Ecto neural progenitor cell (in vitro differentiated cells): ENCODE measurements at places on chromosomes 12 and 14.

DNA sequence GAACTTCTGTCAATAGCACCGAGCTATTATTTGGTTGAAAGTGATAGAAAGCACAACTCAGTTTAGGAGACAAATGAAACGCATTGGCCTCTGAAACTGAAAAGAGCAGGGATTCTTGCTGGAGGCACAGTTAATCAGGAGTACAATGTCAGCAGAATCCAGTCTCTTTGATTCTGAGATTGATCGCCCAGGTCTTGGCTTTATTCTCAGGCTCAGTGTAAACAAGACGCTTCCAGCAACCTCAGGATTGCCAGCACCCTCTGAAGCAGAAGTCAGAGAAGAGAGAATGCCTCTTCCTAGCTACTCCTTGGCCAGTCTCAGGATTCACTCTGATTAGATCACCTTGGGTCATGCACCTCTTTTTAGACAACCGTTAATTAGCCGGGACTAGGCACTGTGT is 11.8 kb upstream of the OTUB2 start:
- no peak for DNase-seq

DNA sequence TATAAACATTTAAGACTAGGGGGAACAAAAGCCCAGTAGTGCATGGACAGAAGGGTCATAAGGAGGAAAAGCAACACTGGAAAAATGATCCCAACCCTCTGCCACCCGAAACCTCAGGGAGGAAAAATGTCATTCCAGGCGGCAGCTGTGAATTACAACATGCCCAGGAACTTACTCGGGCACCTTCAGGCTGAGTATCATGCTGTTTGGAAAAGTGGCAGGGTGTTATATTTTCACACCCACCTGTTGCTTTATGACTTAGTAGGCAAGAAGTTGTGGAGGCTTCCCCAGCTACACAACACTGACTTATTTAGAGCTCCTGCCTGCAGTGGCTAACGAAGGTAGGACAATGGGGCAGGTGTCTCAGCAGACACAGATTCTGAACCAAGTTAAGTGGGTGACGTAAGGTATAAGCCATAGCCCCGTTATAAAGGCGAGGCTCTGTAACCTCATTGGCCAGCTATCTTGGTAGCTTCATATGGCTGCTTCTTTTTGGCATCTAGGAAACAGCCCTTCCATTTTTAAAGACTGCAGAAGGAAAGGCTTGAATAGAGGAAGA is 96.1 kb upstream of the IFNG-AS1 start:
- DNase-seq, result no peak

- no peak for DNase-seq
Measured at GRCh38 chr12:51430196-51430895, 5.7 kb downstream of the SLC4A8 start.

DNA sequence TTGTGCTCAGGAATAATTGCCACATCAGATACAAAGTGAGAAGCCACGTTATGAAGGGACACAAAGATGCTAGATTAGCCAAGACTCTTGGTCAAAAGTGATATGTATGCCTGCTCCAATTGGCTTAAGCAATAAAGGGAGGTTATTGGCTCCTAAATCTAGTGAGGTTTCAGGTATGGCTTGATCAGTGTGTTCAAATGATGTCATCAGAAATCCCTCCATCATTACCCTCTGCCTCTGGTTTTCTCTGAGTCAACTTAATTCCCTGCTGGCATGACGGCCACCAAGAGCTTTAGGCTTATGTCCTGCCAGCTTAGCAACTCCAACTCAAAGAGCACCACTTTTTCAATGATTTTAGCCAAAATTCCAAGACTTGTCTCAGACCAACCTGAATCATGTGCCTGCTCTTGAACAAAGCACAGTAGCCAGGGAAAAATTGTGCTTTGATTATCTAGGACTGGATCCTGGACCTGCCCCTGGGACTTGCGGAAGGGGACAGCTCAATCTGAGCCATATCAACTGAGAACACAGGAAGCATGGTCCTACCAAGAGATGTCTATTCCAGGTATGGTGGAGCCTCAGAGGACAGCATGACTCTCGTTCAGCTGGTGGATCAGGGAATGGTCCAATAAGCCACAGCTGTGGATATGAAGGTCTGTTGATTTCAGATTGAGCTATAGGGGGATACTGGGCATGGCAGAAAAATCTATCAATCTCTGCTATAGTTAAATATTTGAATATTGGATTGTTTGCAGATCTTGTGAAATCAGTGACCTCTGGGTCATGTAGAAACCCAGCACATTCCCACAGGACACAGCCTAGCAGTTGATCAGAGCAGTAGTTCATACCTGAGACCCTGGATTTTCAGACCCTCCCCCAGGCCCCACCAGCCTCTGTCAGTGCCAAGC is 16.1 kb upstream of the P2RX7 start:
- no peak for DNase-seq
